Hematopoietic multipotent progenitor cell treated with erythropoietin and hydrocortisone succinate and interleukin-3 and kit ligand, for 17 days (in vitro differentiated cells): ENCODE measurements at places on chromosomes 2 and 18.
A peak's percentile ranks its signal among the peaks of the same experiment; 100 is the strongest.

GRCh38 chr18:59220164-59220783 lies 316 bp downstream of the GRP start:
- DNase-seq: no peak

- DNase-seq: no peak
Observed at GRCh38 chr2:41668529-41668928, 379.3 kb upstream of the PKDCC start.

DNA sequence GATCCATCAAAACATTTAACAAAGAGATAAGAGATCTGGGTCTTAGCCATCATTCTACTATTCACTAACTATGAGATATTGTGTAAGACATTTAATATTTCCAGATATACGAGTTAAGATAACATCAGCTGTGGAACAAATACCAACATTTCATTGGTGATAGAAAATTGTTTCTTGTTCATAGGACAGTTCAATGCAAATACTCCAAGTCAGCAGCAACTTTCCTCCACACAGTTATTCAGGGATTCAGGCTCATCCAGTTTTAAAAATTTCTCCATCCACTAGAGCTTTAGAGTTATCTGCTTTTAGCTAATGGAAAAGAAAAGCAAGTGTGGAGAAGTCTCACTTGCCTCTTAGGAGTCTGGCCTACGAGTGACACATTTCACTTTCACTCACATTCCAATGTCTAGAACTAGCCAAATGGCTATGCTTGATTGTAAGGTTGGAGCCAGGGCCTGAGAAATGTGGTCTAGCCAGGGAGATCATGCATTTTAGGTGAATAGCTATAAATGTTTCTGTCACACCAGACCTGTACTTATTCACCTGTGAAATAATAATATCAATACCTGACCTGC lies 119.3 kb upstream of the MAPRE2 start:
- no peak for DNase-seq

DNA sequence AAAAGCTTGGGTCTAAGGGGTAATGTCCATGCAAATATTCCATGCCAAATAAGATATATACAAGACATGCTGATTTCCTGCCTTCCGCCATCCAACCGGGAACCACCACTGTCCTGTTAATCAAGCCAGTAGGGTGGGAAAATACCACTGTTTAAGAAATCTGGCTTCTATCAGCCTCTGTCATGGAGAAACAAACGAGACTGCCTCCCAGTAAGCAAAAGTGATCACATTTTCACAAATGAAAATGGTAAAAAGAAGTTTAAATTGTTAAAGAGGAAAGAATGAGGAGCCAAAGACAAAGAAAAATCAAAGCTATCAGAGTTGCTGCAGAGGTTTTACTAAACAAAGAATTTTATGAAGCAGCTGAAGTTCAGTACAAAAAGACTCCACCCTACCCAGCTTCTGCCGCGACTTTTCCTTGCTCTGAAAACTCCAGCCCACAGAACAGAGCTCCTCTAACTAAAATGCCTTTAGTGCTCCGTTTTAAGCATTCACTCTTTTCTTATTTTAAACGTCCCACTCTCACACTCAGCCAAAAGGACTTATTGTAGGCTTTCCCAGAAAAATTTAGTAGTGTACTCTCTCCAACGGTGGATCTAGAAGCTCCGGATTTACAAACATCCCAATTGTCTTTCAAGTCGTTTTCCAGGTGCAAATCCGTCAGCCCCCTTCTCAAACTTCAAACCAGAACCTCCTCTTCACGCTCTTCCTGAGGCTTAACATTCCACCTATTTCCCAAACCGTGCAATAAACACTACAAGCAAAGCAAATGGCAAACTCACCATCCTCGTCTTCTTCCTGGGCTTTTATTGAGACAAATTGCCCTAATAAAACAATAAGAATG lies 613 bp downstream of the COL5A2 start:
- DNase-seq: no peak

DNA sequence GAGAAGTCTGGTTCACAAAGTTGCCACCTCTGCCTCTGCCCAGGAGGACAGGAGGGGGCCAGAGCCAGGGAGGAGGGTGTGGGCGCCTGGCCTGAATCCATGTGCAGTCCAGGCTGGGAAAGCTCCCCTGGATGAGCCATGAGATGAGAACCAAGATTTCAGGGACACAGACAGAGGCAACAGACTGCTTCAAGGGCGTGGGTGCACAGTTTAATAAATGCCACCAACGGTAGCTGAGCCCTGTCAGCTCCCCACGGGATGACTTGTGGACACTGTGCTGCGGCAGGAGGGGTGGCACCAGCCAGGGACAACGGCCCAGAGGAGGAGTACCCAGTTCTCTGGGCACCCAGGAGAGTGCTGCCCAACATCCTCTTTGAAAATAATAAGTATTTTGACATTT lies 15.2 kb downstream of the CAPG start:
- no peak for DNase-seq

- DNase-seq: no peak
Observed at GRCh38 chr2:229033816-229034215, 237.3 kb downstream of the PID1 start.

- no peak for DNase-seq
Observed at GRCh38 chr18:6785001-6785400, 55.5 kb downstream of the ARHGAP28 start.

- no peak for DNase-seq
Observed at GRCh38 chr2:161427664-161428587, 11.8 kb downstream of the TBR1 start.

DNA sequence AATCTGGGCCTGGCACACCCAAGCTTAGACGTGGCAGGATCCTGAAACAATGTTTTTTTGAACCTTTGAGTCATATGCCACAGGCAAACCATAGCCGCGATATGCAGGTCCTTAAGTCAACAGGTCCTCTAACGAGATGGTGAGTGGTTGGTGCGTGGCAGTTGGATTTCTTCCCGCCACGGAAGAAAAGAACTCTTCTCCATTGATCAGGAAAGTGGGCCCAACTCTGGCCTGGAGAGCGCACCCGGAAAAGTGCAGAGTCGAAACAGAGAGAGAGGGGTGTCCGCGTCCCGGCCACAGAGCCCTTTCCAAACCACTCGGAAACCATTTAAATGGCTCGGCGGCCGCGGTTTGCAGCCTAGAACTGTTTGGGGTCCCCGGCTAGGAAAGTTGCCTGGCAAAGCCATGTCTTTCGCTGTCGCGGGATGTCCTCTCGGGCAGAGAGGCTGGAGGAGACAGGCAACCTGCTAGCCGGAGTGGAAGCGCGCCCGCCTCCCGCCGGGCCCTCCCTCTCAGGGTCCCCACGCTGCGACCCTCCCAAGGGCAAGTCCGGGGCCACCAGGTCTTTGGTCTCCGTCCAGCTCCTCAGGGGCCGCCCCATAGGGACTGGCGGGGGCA lies 777 bp downstream of the GALNT3 start:
- no peak for DNase-seq

DNA sequence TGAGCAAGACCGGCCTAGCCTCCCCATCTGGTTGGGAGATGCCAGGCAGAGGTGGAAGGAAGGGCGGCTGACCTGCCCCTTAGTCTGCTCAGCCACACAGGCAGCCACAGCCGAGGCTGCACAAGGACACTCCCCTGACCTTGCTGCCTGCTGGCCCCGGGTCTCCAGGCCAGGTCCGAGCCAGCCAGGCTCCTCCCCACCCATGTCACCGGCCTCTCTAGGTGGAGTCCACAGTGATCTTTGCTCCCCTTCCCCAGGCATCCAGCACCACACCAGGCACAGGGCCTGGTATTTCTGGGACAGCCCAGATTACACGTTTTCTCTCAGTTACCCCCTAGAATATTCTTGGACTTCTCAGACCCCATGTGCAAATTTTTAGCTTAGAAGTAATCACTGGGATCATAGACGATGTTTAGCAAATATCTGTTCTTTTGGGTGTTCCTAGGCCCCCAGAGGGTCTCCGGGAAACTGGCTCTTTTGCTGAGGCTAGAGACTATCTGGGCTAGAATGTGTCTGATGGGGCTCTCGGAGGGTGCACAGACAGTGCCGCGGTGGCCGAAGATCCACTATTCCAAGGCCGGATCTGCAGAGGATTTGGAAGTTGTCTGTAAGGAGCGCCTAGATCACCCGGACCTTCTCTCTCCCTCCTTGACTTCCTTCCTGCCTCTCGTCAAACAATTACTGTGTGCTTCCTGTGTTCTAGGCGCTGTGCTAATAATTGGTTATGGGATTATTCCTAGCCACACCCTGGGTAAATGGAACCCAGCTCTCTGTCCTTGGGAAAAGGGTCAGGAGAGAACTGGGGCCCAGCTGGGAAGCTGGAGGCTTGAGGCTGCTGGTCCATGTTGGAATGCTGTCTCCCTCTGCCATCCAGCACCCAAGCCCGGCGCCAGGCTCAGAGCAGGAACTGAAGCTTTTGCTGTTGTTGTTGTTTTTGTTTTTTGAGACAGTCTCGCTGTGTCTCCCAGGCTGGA lies 46.9 kb downstream of the ODC1 start:
- DNase-seq: no peak

DNA sequence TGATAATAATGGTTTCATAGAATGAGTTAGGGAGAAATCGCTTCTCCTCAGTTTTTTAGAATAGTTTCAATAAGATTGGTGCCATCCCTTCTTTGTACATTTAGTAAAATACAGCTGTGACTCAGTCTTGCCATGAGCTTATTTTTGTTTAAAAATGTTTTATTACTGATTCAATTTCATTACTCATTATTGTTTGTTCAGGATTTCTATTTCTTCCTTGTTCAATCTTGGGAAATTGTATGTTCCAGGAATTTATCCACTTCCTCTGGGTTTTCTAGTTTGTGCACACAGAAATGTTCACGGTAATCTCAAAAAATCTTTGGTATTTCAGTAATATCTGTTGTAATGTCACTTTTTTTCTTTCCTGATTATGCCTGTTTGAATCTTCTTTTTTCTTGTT lies 371.5 kb upstream of the SETBP1 start:
- no peak for DNase-seq

DNA sequence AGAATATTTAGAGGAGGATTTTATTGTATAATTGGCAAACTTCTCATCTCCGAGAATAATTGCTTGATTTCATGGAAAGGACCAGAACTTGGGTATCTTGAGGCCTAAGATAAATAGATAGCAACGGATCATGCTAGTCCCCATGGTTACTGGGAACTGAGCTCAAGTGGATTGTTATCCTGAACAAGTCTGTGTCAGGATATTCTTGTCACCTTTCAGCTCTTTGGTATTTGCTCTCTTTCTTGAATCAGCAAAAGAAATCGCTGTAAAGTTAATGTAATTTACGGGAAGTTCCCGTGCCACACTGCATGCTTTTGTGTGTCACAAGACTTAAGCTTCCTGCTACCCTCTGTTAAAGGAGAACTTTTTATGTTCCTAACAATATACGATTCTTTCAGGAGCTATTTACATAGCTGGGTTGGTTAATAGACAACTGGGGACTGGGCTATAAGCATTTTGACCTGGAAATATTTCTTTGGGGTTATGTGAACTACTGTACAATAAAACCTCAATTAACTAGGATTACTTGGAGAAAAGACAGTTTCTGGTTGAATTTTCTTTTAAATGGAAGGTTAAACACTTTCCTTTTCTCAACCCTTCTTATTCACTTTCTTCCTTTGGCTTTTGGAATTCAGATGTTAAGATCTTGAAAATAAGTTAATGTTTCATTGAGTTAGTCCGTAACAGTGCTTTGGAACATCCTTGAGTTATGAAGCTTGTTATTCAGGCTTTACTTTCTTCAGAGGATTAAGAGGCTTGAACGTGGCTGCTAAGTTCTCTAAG lies 151.2 kb downstream of the FMNL2 start:
- DNase-seq: no peak

DNA sequence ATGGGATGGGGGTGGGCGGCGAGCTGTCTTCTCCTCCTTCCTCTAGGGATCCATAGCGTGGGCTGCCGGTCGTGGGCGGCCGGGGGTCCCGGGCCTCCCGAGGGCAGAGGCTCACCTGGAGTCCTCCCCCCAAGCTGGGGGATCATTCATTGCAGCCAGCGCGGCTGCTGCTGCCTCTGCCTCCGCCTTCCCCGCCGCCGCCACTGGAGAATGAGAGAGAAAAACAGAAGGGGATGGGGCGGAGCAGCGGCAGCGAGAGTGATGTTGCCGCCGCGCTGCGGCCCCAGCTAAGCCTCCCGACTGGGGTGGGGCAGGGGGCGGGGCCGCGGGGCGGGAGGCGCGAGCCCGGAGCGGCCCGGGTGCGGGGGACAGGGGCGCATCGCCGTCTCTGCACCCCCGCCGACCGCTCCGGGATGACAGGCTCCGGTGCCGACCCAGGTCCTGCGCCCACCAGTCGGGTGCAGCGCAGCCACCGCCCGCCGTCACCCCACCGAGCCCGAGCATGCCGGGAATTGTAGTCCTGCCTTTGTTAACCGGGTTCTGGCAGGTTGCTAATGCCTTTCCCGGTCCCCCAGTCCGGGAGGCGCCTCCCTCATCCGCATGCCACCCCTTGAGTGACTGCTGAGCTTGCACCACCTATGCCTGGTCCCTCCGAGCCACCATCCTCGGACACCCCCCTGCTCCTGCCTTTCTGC lies at the start of gene KIF3C:
Gene KIF3C (minus strand): TSS at position 225 of the 695 bp plus-strand sequence. CDS start 580 bp downstream, outside the sequence.
- DNase-seq: no peak

- no peak for DNase-seq
Observed at GRCh38 chr2:216596236-216596979, 36.8 kb upstream of the IGFBP2 start.

DNA sequence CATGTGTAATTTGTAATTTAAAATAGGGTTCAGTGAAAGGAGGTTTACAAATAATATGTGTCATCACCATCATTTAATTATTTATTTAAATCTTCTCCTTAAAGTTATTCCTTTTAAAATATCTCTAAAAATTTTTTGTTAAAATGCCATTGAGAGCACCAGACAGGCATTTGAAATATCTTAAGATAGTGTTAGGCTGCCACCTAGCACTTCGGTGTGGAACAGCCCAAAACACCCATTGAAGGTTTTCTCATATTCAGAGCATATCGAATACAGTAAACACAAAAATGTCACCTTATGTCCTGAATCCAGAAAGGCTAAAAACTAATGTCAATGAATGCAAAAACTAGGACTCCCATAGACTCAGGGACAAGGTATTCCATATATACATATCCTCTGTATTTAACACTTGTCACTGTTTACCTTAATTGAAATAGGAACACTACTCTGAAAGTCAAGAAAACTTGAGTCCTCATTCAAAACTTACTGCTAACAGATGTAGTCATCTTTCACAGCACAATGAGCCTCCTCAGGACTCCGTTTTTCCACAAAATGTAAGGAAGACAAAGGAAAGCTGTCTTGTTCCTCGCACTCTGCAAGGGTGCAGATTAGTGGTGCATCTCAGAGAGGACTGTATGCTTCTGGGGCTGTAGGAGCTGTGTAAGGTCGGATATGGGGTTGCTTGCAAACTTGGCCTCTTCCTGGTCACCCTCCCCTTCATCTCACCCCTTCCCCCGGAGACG lies 329.5 kb downstream of the PAX3 start:
- DNase-seq: no peak

DNA sequence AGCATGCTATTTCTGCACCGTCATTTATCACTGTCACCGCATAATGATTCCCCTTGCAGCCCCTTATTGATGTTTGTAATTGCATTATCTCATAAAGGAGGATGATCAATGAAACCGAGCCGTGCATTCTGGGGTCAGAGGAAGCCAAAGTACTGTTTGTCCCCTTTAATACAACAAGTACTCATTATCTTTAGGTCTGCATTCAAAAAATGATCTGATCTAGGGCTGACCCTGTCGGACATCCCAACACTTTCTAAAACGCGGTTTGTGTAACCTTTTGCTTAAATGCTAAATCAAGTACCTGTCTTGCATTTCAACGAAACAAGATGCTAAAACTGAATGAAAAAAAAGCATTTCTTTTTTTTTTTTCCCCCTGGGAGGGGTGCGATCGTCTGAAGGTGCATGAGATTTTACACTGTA lies 143.8 kb downstream of the MEIS1 start:
- no peak for DNase-seq

- peak; percentile 60 for DNase-seq
Observed at GRCh38 chr2:86621280-86621943, 2.3 kb downstream of the RNF103 start.
